ENCODE measurements at places on chromosomes 7 and 10. TPM values are rescaled to one million over a fixed set of nuclear protein-coding genes. Genes with fewer than 3 reads are reported as not detected.

The ARMC3 gene
- polyA plus RNA-seq = 13.9 TPM

The SNCG gene
- polyA plus RNA-seq = 13.1 TPM

The LIPM gene
- polyA plus RNA-seq = not detected

The SYT15B gene
- 2.1 TPM for polyA plus RNA-seq

The LBX1 gene
- polyA plus RNA-seq = not detected

The STEAP2 gene
- polyA plus RNA-seq = 10.2 TPM

DNA sequence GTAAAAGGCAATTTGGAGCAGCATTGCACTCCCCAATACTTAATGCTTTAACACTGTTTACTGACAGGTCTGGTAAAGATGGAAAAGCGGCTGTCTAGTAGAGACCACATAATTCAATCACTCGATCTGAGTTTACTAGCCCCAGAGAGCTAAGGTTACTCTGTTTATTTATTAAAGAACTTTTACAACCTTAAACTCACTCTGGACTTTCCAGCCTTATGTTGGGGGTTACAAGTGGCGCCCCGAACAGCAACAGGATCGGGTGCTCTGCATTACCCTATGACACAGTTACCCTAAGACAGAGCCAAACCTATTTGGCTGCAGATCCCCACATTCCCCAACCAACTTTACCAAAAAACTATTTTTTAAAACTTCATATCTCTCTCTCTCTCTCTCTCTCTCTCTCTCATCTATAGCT, 43.9 kb downstream of the MRPS24 start:
- no peak for DNase-seq

DNA sequence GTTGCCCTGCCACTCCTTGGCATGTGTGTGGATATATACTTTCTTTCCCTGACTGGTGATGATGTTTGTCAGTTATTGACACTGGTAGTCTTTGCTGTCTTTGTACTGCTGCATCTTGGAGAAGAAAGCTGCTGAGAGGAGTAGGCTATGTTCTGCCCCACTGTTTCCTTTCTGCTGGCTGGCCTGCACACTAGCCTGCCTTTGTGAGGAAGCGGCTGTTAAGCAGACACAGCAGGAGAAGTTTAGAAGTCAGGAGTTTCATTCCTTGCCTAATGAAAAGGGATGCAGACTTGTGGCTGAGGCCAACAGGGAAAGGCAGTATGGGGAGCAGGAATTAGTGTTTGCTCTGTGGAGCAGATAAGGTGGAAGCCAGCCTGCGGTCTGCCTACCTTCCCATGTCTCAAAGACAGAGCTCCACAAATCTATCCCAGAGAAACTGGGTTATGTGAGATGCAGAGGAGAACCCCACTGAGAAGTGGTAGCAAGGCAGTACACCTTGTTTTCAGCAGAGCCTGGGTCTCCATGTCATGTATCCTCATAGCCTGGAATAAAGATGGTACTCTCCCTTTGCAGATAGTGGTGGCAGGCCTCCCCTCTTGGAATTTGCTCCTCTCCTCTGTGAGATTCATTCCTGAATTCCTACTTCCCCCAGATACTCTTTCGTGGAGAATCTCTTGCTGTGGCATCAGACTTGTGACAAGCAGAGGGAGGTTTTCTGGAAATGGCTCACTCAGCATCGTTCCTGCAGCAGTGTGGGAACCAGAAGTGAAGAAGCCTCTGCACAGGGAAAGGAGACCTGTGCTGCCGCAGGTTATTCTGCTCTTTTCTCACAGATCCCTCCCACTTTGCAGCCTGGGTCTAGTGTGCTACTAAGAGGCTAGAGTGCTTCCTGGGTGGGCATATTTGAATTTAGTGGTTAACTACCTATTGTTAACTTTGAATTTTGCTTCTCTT, 130.2 kb downstream of the LRRC4 start:
- DNase-seq = no peak

DNA sequence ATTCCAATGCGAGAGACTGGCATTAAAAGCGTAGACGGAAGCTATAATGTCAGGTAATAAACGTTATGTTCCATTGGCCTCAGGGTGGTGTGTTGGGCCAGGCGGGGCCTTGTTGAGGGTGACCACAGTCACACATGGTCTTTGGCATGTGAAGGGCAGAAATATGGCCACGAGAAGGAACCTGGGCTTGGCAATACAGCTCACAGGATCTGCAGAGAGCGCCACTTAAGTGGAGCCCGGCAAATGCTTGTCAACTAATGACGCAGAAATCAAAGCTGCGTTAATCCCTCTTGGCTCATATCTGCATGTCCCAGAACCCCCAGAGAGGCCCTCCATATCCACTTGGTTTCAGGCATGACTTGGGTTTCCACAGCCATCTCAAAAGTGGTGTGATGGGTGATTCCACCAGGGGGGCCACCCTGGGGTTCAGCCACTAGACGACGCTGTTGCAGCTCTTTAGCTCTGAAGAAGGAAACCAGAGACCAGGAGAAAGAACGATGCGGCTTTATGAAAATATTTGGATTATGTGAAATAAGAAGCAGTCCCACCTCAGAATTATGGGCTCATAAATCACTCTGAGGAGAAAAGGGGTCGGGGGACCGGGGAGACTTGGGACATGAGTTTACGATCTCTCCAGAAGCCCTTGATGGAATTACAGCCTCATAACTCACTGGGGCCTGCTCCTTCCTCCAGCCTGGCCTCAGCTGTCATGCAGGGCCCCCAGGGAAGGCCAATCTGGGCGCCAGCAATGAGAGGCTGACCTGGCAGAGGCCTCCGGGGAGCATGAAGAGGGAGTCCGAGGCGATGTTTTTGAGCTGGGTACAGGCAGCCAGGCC, 462.5 kb downstream of the PLXNA4 start:
- DNase-seq = peak; percentile 61

DNA sequence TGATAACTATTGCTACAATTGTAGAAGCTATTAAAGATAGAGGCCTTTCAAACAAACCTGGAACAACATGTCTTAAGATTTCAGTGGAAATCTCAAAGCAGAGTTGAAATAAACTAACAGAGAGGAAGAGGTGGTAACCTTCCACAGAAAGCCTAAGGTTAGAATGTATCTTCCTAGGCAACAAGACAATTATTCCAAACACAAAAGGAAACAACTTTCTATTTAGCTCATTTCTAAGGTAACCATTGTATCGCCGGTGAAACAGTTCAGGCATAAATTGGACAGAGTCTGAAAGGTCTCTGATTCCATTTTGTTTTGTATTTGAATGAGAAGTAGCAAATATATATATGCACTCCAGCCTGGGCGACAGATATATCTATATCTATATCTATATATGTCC, 30.7 kb upstream of the HYCC1 start:
- no peak for DNase-seq

DNA sequence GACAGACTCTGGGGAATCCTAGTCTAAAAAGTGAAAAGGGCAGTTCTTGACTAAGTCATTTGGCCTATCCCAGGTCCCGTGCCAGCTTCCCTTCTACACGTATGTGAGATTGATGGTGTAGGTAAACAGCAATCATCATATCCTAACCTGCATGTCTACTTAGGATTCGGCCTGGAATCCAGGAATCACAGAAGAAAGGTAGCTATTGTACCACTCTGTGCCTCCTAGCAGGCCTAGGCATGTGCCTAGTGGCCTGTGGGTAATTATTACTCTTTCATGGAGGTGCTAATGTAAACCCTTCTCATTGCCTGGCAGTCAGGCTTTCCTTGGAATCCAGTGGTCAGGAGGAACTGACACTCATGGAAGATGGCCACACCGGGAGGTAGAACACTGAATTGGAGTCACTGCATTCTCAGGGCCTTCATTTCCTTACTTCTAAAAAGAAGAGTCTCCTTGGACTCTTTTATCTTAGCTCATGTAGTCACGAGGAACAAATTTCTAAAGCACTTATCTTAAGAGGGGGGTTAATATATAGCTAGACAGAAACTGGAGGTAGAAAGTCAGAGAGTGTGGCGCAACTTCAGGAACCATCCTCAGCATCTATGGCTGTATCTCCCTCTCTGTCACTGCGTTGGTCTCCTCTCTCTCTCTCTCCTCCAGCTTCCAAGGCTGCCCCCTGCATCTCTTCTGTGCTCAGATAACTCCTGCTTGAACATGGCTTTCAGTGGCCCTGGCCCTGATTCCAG, 122.5 kb downstream of the C1GALT1 start:
- DNase-seq = no peak

DNA sequence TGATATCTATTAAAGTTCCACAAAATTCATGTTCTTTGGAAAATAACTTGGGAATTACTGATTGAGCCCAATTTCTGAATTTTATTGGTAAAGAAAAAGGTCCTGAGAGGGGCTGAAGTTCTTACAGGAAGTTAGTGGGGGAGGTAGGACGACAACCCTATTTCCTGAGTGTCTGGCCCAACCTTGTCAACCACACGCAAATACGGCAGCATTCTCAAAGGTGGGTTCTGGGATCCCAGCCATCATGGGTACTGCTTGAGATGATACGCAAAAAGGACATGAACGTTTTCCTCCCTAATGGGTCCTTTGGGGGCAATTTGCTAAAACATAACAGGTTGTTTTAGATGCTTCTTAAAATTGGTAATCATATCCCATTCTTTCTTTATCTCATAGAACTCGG, 2.7 kb upstream of the PDCD4 start:
- DNase-seq = no peak

GRCh38 chr7:30286749-30287148, 2.4 kb downstream of the ZNRF2 start:
- no peak for DNase-seq

DNA sequence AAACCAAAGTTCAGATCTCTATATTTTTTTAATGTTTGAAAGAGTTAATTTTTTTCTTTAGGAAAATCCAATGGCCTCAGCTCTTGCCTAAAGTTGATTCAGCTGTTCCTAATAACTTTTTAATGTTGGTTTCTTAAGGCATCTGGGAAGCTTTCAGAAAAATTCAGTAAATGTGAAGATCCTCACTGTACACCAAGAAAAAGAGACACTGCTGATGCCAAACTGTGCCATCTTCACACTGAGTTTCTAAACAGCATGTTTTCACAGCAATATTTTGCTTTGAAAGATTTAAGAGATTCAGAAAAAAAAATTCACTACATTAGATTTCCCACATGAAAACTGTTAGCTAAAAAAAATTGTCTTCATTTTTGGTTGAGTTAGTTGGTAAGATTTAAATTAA, 249.4 kb downstream of the NEBL start:
- no peak for DNase-seq

GRCh38 chr7:137421366-137421765, 77.8 kb upstream of the PTN start:
- no peak for DNase-seq

- DNase-seq = no peak
These were observed 96.8 kb downstream of the PRLHR start for GRCh38 chr10:118498623-118499022.

GRCh38 chr7:151440799-151441445, 981 bp upstream of the CRYGN start:
- DNase-seq = no peak

- DNase-seq = no peak
These were observed 55.3 kb downstream of the TEX36 start for GRCh38 chr10:125627646-125628045.

DNA sequence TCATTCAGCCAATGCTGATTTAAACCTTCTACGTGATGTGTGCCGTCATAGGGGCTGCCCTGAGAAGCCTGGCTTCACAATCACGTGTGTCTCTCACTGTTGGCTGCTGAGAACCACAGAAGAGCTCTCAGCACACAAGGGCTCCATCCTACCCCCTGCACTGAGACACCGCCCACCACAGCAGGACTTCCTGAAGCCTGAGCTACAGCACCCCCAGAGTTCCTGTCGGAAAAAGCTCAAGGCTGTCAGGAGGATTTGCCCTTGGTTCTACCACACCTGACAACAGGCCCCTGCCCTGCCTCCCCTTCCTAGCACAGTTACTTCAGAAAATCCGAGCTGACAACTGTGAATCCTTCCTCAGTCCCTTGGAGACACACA, 191.9 kb downstream of the MAD1L1 start:
- DNase-seq = no peak

DNA sequence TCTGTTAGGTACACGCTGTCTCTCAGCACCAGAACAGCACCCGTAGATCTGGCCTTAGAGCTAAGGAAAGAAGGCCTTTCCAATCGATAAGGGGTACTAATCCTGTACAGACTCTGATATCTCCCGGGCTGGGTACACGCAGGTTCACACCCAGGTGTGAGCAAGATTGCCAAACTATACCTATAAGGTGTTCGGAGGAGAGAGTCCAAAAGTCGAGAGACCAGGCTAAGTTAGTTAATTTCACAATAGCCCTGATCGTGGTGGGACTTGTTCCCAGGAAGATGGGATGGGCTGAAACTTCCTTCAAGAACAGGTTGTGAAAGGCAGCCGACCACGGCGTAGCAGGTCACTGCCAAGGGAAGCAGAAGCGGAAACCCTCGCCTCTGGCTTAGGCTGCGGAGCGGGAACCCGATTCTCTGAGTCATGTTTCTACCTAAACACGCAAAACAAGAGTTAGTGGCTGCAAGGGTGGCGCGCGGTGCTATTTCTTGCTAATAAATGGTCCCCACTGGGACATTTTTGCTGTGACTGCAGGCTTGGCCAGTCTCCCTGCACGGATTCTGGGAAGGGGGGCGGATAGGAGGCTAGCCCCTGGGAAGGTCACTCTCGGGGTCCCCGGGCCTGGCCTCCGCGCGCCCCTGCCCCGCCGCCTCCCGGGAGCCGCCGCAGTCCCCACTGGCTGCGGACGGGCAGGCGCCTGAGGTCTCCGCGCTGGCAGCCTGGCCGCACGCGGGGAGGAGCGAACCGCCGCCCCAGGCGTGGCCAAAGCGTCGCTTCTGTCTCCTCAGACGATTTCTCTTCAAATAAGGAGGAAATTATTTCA, 75.4 kb upstream of the PDSS1 start:
- no peak for DNase-seq

- no peak for DNase-seq
These were observed 306.2 kb downstream of the CCSER2 start for GRCh38 chr10:84634636-84635035.

DNA sequence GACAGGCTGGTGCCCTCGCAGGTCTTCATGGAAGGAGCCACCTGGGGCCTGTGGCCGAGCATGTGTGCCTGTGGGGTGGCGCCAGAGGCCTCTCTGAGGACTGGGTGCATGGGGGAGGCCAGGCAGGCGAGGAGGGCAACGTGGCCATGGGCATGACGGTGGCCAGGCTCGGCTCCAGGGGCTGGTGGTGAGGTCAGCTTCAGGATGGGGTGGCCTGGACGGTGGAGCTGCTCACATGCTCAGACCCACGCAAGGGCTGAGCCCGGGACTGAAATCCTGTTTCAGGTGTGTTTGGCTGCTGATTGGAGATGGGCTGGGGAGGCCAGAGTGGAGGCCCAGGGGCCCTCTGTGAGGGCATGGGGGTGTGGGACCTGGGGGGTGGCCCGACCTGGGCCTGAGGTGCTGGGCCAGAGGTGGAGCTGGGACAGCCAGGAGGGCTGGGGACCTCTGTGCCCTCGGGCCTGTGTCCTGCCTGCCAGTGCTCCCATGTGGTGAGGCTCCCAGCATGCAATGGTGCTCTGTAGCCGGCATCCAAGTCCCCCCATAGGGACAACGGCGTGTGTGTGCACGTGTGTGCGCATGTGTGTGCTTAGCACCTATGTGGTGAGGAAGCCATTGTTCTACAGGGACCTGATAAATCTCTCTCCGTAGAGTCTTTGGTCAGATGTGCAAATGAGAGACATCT, 71.1 kb downstream of the INPP5A start:
- DNase-seq = no peak
